Stimulated activated CD4-positive, alpha-beta T cell treated with anti-CD3 and anti-CD28 coated beads, TNF-alpha, amount 100 ng/mL, for 48 hours (primary cell): ENCODE measurements at places on chromosomes 5 and 9.

DNA sequence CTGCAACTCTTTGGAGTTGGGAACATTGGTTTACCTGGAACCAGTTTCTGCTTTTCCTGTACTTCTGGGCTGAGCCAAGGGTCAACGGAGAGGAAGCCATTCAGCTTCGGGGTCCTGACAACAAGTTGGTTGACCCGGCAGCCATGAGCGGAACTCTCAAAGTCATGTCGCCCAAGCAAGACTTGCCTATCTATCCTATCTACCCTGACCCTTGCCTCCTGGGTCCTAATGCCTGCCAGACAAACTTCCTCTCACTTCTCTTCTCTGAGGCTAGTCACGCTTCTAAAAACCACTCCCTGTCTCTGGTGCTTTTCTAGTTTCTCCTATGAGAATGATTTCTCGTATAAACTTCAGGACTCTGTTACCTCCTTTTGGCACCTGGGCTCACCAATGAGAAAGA lies 44.7 kb upstream of the CRHBP start:
- no peak for DNase-seq

GRCh38 chr9:16031971-16032370 lies 479.1 kb downstream of the CCDC171 start:
- DNase-seq, result no peak

- DNase-seq, result no peak
These were observed 32.1 kb downstream of the NADK2 start for GRCh38 chr5:36209664-36210063.

GRCh38 chr5:148499452-148499851 lies 115.7 kb downstream of the FBXO38 start:
- no peak for DNase-seq

GRCh38 chr5:143275512-143276363 lies 127.7 kb downstream of the NR3C1 start:
- no peak for DNase-seq

DNA sequence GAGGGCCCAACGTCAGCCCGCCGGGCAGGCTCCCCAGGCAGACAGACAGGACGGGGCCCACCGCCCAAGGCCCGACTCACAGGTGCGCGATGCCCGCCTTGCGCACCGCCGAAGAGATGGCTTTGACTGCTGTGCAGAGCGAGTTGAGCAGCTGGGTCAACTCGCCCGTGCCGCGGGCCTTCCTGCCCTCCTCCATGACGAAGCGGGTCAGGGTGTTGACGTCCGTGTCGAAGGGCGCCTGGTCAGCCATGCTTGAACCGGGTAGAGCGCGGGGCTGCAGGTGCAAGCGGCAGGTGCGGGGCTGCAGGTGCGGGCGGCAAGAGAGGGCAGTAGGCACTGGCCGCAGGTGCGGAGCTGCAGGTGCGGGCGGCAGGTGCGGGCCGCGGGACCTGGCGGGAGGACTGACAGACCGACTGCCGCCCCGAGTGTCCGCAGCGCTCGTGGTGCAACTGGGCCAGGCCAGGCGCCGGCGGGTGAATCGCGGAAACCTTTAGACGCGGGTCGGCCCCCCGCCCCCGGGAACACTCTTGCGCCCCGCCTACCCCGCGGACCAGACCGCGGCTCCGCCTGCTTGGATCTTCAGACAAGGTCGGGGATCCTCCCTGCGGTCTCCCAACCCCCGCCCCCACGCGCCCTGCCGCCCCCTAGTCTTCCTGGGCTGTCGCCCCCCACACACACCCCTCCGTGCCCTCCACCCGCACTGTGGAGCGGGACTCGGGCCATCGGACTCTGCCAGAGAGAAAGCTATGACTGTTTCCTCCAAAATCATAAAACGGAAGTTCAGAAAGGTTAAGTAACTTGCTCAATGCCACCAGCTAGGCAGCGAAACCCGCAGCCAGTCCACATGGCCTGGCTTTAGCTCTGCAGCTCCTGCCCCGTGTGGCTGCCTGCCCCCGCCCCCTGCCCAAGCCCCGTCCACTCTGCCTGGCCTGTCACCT lies at the start of gene FBP1:
Gene FBP1, minus strand, starts transcription at position 458 of the 938 bp plus-strand sequence. Its CDS starts 208 bp downstream, at position 250.
- no peak for DNase-seq

GRCh38 chr5:13029211-13029610 lies 915.3 kb downstream of the DNAH5 start:
- no peak for DNase-seq

DNA sequence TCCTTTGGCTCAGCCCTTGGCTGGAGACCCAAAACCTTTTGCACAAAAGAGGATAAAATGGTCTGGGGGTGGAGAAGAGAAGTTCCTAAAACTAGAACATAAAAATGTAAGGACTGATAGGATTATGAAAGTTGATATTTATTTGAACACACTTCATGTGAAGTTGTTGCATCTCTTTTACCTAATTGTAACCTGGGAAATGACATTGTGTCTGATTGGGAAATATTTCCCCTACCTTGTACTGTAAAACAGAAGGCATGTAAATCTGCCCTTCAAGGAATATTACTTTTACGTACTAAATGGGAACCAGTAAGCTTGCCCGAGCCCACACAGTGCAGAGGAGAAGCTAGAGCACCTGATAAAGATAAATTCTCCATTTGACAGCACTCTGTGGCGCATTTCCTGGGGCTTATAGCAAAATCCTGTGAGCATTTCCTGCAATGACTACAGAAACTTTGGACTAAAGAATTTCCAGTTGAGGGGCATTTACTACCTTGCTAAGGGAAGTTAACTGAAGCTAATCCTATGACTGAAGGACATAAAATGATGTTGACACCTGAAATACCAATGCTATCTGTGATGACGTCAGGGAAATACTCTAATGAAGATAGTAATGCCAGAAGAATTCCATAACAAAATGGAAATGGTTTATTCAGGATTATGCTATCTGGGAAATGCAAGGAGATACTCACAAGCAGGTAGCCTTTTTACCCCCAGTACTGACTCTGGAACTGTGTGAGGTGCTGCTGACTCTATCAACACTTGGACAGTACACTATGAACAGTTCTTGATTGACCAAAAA lies 78.3 kb upstream of the LIFR start:
- DNase-seq, result no peak

DNA sequence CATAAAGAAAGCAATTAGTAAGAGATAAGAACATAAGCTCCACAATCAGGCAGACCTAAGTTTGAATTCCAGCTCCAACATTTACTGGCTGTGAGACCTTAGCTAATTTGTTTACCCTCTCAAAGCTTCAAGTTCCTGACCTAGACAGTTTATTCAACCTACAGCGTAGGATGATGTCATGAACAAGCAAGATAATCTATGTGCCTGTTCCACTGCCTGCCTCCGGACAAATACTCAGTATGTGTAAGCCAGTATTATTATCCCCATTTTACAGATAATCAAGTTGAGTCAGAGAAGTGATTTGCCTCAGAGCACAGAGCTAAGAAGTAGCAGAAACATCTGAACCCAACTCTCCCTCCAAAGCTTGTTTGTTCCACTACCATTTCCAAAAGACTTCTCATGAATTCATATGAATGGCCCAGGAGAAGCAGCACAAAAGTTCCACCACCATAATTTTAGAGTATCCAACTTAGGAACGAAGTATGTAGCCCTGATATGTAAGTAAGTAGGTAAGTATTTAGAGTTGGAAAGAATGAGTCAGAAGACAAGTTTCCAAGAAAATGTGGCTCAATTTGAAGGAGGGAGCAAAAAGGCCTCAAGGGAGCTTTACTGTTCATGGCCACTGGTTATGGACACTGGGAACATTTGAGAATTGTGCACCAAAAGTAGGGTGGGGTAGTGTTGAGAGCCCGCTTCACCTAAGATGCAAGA lies 398.2 kb downstream of the NFIB start:
- no peak for DNase-seq

GRCh38 chr5:92927291-92927778 lies 653.7 kb downstream of the NR2F1-AS1 start:
- no peak for DNase-seq

DNA sequence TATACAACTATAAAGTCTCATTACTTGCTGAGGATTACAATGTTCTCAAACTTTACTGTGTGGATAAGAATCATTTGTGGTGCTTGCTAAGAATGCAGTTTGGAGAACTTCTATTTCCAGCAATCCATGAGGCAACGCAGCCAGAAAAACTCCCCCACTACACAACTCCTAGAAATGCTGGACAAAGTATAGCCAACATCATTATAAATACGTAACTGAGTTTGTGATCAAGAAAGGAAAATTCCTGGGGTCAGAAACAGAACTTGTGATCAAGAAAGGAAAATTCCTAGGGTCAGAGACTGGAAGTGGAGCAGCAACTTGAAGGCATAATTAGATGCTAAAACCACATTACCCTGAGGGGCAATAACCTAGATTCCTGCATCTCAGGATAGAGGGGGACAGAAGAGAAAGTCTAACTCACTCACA lies 81.1 kb downstream of the MAT2B start:
- no peak for DNase-seq

GRCh38 chr9:16825971-16826625 lies 44.4 kb downstream of the BNC2 start:
- DNase-seq, result no peak

- DNase-seq, result no peak
These were observed 518.7 kb downstream of the LRRC70 start for GRCh38 chr5:63097286-63097685.

DNA sequence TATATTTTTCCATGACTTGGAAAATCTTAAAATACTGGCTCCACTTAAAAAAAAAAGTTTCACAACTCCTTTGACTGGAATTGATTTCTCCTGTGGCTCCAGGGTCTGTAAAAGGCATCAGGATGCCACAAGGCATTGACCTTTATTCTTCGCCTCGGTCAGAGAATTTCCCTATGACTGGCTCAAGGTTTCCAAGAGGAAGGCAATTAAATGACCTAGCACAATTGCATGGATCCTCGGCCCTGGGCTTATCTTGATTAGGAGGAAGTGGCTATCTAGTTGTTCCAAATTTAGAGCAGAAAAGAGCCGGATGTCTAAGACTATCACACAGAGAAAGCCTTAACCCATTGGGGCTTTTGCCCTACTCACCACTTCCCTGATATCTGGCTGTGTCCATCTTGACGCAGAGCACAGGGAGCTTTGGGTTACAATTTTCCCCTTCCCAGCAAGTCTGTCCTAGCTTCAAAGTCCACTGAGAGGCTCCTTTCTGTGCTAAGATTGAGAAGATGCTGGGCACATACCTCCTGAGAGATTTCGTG lies 56.9 kb upstream of the COL15A1 start:
- DNase-seq, result no peak

DNA sequence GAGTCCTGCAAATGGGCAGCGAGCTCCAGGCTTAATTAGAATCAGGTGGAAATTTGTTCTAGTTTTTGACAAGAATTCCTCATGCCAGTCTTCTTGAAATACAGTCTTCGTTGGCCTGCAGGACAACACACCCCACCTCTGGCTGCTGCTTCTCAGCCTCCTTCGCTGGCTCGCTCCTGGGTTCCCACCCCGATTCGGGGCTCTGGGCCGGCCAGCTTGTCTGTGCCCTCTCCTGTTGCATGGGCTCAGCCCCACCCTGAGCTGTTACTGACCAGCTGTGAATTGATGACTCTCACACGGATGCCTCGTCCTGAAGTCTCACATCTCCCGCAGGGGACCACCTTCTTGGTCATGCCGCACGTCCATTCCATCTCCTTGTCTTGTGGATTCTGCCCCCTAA lies 21.0 kb downstream of the PSD2 start:
- DNase-seq, result no peak

DNA sequence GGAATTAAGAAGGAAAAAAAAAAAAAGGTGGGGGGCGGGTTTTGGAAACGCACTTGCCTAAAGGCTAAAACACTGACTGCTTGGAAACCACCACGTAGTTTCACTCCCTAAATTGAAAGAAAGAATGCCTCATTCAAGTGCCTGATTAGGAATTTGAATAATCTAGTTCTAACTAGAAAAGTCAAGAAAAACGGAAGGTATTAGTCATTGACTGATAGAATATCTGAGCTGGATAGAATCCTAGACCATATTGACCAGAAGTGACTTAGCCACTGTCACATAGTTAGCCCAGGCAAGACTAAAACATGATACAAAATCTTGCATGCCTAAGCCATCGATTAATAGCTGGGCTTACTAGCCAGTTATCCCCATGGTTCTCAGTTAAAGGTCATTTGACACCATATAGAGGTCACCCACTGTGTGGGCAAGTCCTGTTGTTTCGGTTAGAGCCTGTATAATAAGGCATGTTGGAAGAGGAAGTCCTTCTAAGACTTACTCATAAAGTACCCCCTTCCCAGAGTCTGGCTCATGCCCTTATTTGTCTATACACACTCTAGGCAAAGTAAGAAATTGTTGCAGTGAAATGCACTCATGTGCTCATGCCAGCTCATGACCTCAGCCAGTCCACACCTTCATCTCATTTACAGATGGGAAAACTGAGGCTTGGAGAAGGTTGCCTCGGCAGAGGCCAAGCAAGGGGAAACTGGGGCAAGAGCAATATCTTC lies 40.2 kb downstream of the SH3RF2 start:
- no peak for DNase-seq

- no peak for DNase-seq
These were observed 87.4 kb upstream of the CD180 start for GRCh38 chr5:67283988-67284487.

DNA sequence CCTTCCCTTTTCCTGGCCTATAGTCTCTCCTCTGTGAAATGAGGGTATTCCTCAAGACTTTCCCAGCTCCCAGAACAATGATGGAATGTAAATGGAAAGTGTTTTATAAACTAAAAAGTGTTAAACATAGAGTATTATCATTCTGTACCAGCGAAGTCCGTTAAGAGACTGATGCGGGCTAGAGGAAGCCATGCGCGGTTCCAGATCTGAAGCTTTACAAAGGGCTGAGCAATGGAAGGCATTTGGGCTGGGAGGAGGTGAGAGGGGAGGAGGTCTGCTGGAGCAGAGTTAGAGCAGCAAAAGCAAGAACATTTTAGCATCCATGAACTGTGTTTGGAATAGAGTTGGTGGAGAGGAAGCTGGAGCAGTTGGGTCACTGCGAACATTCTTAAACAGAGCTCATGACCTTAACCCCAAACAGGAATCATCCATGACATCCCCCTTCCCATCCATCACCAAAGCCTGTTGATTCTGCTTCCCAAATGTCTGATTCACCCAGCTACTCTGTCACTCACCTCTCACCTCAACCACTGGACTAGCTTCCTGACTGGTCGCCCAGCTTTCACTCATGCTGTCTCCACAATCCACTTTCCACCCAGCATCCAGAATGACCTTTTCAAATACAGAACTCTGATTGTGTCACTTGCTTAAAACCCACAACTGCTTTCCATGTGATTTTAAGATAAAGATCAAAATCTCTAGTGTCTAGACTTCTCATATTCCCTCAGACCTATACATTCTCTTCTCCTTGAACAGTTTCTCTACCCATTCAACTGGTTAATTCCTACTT lies 37.1 kb downstream of the CDK5RAP2 start:
- DNase-seq, result no peak

DNA sequence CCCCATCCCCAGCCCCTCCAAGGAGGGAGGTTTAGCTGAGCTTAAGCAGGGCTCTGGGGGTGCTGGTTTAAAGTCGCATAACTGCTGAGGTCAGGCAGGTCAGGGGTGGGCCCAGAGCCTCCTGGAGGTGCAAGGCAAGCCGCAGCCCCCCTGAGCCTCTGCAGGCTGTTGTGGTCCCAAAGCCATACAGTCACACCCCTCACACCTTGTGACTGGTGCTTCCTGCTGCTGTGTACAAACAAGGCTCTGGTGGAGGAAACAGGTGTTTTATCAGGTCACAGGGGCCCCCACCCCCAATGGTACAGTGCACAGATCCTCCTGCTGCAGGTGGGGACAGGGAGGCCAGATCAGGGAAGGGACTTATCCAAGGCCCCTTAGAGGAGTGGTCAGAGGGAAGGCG lies 8.0 kb downstream of the TCF7 start:
- DNase-seq, result no peak
